Tracheal epithelial cell (primary cell): ENCODE measurements at places on chromosomes 5 and 9. TPM values are rescaled to one million over a fixed set of nuclear protein-coding genes. Genes with fewer than 3 reads are reported as not detected.

PCDHB3 gene
- total RNA-seq = 0.21 and 0.48 TPM in 2 replicates

LAMC3 gene
- total RNA-seq = not detected in 2 replicates

TLR4 gene
- total RNA-seq = 0.48 and 0.64 TPM in 2 replicates

TMED7 gene
- 84.8 and 88.9 TPM in 2 replicates for total RNA-seq

RANBP17 gene
- total RNA-seq = 7.7 and 18.3 TPM in 2 replicates

NUTM2G gene
- total RNA-seq = not detected in 2 replicates

ADAMTSL2 gene
- total RNA-seq = under 0.01 TPM in 1 of 2 replicates, not detected in the other
